ENCODE measurements at places on chromosomes 6 and 20. TPM values are rescaled to one million over a fixed set of nuclear protein-coding genes. Genes with fewer than 3 reads are reported as not detected.

The FAM184A gene
- total RNA-seq = 3.7 TPM

The HSP90AB1 gene
- 1,112 TPM for total RNA-seq

The WFDC6 gene
- not detected for total RNA-seq

The GSTA1 gene
- total RNA-seq = not detected

DNA sequence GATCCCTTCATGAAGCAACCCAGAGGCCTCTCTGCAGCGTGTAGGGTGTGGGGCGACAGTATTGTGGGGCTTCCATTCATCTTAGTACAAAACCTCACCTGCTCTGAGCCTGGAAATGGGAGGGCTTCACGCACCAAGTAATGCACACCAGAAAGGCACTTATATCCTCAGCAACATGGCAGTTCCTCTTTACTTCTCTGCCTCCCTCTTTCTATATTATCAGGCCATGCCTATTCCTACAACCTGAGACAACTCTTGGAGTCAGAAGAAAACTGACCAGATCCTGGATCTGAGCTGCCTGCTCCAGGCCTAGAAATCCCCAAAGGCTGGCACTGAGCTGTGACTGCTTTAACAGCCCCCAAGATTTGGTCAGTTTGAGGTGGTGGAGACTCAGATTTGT, 7.6 kb upstream of the ZNF76 start:
- no peak overlapping the region for H3K27ac ChIP-seq
- peaks cover 19% of the 10 kb centered on the region for H3K4me1 ChIP-seq
- no peaks in the 10 kb centered on the region for H3K27me3 ChIP-seq
- no peak overlapping the region for H3K4me3 ChIP-seq
- no peak for DNase-seq

DNA sequence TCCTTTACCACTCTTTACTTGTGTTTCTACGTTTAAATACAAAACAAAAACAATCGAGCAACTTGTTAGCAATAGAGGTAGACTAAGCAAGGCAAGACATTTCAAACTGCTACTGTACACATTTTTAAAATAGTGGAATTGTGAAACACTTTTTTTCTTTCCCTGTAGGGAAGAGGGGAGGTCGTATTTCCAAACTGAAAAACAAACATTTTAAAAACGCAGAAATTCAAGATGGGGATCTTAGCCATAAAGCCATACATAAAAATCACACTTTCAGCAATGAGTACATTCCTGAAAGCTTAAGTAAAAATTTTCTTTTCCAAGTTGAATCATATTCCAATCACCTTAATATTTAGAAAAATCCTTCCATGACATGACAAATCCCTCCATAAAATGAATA, 267.6 kb downstream of the LAMA2 start:
- DNase-seq = no peak
- H3K36me3 ChIP-seq = no peaks in the 10 kb centered on the region
- no peak overlapping the region for H3K4me3 ChIP-seq
- H3K27me3 ChIP-seq = no peaks in the 10 kb centered on the region
- no peak overlapping the region for H3K27ac ChIP-seq
- no peaks in the 10 kb centered on the region for H3K4me1 ChIP-seq
